ENCODE measurements at places on chromosomes 7 and 10.

DNA sequence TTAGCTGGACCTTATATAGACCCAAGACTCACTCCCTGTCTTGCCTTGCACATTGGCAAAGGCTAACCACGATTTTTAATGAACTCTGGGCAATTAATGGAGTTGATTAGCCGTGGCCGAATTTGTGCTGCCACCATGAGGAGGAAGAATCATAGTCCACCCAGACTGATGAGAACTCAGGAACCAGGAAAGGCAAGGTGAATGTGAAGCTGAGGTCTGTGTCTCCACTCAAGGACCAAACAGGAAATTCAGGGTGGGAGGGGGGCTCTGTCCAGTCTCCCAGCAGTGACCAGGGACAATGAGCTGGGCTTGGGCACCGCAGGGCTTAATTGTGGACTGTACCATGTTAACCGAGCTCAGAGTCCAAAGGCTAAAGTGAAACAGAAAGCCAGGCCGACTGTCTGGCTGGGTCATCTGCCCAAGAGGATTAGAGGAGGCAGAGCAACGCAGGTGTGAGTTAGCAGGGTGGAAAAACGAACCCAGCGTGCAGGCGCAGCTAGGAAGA is 127.0 kb upstream of the JCAD start:
- DNase-seq = no peak

DNA sequence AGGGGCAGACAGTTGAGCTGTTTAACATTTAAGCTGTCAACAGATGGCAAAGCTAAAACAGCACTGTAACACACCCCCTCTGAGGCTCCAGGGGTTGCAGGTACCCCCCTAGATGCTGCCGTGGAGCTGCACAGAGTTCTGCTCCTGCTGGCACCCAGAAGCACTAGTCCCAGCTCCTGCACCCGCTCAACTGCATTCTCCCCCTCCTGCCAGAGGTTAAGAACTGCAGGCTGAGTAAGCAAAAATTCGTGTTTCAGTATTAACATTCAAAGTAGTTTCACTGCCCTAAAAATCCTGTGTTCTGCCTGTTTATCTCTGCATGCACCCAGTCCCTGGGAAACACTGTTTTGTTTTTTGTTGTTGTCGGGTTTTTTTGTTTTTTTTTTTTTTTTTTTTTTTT is 790.8 kb upstream of the KCND2 start:
- DNase-seq = peak; percentile 62

DNA sequence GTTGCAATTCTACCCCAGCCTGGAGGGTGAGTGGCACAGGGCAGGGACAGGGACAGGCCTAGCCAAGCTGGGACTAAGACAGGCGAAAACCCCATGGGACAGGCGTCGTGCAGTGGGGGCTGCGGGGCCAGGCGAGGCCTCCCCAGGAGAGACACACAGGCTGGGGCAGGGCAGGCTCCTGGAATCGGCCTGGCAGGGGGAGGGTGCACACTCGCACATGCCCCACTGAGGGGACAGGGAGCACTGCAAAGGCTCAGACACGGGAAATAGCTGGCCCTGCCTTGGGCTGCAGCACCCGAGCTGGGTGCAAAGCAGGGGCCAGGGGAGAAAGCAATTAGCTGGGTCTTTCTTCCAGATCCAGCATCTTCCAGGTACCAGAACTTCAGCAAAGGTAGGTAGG is 10.4 kb downstream of the LAT2 start:
- no peak for DNase-seq

GRCh38 chr10:52221923-52222322 is 92.2 kb upstream of the DKK1 start:
- DNase-seq = no peak

DNA sequence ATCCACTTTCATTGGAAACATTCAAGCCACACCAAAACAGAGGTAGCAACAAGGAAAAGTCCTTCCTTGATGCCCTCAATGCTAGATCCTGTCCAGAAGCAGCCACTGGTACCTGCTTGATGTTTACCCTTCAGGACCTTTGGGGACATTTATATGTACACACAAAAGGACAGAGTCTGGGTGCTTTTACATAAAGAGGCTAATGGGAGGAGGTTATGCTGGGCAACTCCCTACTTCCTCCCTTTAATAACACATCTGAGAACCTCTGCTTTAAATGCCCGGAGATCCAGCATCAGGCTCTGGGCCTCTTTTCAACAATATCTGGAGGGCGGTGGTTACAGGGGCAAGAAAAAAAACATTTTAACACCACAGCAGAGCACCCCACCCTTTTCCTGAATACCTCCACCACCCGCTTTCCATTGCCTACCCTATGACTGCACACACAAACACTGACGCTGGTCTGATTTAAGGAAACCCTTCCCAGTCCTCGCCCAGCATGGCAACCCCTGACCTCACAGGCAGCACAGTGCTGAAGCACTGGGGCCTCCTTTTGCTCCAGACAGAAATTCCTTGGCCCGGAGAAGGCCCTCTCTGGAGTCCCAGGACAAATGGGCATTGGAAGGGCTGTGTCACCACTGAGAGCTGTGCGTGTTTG is 39.3 kb upstream of the DUSP5 start:
- no peak for DNase-seq

- DNase-seq = no peak
Measured at GRCh38 chr10:22016046-22016705, 12.6 kb upstream of the DNAJC1 start.

GRCh38 chr7:158595068-158595467 is 7.4 kb upstream of the PTPRN2 start:
- DNase-seq = no peak

DNA sequence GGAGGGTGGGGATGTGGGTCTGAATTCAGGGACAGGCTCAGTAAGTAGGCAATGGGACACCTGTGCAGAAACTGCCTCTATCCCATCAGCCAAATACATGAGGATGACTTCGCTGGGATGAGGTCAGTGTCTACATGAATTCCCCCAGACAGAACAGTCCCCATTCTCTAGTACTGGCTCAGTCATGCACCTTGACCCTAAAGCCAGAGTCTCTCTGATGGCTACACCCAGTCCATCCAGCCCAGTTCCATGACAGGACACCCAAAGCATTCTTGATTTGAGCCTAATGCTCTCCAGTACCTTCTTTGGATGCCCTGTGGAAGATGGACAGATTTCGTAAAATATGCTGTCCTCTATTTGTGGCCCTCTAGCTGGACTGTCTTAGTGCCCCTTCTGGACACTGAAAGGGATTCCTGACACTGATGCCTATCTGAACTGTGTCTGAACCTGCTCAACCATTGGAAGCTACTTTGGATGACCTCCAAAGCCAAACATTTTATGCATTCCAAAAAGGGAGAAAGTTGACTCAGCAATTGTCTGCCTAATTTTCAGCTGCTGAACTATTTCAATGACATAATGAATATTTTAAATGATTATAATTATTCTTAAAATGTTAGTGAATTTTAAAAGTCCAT is 14.6 kb downstream of the SFRP4 start:
- no peak for DNase-seq

- DNase-seq = no peak
Measured at GRCh38 chr10:69963835-69964710, 88.6 kb upstream of the MACROH2A2 start.

DNA sequence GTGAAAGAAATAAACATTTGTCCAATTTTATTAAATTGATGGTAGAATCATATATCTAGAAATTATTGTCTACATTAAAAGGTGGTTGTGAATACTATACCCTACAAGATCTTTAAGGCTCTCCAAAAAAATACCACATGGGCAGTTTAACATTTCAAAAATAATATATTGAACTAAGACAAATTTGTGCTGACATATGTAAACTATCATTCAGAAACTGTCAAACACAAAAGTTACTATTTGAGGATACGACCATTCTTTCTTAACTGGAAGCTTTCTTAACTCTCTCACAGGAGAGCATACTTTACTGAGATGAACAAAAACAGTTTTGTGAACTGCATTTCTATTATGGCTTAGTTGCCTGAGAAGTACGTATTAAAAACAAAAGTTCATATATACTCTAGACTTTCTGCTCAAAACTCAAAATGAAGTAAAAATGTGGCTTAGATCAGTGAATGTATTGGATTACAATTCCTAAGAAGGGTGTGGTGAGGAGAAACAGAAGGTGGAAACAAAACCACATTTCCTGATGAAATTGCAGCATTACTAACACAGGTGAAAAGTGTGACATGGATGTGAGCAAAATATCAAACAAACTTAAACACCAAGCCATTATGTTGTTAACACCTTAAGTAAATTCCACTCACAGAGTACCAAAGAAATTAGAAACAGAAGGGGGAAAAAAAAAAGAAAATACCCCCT is 138.5 kb downstream of the SEMA3A start:
- DNase-seq = no peak

DNA sequence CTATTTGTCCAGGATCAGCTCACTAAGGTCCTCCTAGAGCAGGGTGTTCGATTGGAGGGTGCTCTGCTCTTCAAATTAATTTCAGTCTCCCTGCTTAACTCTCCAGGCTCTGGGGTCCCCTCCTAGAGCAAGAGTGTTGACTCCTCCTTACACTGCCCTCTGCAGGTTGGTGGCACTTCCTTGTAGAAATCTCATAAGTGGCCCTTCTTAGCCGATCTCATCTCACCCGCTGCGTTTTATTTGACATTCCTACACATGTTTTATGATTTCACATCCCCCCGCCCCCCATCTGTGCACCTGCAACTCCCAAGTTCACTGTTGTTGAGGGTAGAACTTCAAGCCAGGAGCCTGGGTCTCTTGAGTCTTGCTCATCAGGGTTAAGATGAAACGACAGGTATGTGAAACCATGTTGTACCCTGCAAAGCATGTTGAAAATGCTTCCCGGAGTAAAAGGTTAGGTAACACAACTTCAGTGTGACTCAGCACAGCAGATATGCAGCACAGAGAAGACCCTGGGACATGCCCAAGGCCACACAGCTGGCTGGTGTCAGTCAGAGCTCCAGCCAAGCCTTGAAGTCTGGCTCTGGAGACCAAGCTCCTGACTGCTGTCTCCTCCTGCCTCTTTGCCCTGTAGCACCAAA is 171.2 kb downstream of the PRKAG2 start:
- peak; percentile 73 for DNase-seq

GRCh38 chr10:560314-560992 is 129.0 kb downstream of the DIP2C start:
- no peak for DNase-seq

- no peak for DNase-seq
Measured at GRCh38 chr7:39971924-39972323, 21.9 kb downstream of the CDK13 start.

DNA sequence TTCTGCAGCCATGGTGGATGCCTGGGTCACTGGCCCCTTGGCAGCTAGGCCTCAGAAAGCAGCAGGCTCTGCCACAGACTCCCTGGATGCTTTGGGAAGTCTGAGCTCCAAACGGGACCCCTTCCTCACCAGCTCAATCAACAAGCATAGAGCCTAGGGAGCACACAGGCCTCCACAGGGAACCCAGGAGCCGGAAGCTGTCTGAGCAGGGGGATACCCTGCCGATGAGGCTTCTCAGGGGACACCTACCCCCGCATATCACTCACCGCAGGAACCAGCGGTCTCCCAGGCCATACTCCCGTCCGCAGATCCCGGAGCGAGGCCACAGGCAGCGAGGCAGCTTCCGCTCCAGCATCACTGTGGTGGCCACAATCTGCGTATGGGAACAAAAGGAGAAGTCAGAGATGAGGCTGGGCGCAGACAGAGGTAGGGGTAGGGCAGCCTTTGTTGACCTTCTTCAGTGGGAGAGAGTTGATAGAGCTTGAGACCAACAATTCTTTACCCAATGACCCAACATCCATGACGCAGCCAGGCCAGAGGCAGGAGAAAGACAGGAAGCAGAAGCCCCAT is 13.4 kb downstream of the TRPV6 start:
- DNase-seq = no peak

GRCh38 chr7:2476298-2476697 is at the start of gene GRIFIN:
GRIFIN (minus strand) TSS chr7:2476398; CDS start chr7:2476383, 15 bp downstream.
- peak; percentile 14 for DNase-seq

DNA sequence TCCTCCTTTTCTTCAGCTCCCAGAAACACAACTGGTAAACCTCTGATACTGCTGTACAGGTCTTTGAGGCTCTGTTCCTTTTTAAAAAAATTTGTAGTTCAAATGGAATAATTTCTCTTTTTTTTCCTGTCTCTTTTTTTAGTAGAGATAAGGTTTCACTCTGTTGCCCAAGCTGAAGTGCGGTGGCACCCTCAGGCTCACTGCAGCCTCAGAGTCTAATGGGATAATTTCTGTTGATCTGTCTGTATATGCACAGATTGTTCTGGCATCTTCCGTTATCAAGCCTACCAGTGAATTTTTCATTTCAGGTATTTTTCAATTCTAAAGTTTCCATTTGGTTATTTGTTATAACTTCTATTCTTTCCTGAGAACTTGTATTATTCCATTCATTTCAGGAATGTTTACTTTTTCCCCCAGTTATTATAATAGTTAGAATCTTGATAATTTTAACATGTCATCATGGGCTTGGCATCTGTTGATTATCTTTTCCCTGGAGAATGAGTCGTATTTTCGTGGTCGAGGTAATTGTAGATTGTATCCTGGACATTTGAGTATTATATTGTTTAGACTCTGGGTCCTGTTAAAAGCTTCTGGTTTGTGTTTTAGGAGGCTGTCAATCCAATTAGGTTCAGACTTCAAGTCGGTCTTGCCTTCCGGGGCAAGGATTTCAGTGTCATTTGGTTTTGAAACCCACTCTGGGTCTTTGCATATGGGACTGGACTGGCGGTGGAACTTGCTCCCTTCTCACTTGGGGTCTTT is 24.5 kb downstream of the CRCP start:
- no peak for DNase-seq

DNA sequence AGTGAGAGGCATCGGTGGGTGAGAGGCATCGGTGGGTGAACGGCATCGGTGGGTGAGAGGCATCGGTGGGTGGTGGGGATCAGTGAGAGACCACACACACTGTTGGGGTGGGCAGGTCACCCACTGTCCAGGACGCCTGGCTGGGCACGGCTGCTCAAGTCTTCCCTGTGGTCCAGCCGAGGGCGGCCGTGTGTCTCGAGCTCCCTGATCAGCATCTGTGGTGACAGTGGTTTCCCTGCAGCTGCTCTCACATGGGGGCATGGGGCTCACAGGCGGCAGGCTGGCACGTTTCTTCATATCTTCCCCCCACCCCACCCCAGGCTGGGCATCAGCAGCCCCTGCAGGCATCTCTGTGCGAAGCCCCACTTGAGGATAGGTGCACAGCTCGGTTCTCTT is 78.2 kb downstream of the NKX6-2 start:
- DNase-seq = no peak

- DNase-seq = peak; percentile 18
Measured at GRCh38 chr10:88886557-88886956, 6.5 kb downstream of the STAMBPL1 start.

- no peak for DNase-seq
Measured at GRCh38 chr7:98879979-98880315, 1.6 kb downstream of the TRRAP start.

DNA sequence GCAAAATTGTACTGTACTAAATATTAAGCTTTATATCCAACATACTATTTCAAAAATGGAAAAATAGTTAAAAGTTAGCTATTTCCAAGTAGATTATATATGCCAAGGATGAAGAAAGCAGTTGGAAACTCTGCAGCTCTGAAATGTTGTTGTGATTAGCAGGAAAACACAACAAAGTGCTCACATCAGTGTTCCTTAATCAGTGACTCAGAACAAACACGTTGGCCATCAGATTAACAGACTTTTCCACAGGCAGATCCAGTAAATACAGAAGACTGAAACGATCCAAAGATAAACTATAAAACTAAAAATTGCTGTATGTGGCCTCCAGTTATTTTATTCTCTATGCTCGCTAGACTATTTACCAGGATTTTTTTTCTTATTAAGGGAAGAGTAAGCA is 99.6 kb upstream of the SEMA3D start:
- no peak for DNase-seq

Measured in iPS-NIHi11 (cell line).